ENCODE measurements at places on chromosomes 5 and 9.

DNA sequence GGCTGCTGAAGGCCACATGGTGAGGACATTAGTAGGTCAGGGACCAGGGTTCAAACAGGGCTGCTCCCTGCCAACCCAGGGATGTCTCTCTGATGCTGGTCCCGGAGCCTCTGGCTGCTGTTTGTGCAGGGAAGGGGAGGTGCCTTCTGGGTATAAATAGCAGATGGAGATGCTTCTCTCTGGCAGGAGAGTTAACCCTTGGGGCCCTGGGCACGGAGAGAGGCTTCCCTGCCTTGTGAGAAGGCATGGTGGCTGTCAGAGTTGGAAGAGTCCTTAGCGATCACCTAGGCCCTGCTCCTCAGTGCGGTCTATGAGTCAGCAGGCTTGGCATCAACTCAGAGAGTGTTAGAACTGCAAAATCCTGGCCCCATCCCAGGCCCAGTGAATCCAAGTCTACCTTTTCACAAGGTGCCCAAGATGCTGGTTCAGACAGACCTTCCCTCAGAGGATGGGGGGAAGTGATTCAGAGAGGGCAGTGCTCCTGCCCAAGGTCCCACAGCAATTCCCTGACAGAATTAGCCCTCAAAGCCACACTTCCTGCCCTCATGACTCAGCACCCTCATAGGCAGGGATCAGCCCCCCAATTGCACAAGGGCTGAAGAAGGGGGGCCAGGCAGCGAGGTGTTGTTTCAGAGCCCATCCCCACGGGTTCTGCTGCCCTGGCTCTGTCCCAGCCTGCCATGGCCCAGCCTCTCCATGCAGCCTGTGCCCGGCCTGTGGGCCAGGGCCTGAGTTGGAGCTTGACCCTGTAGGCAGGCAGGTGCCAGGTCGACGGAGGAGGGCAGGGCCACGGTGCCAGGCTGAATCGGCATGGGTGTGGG, 25.6 kb downstream of the CAMK2A start:
- no peak for DNase-seq

GRCh38 chr9:1276474-1276873, 226.3 kb downstream of the DMRT2 start:
- no peak for DNase-seq

GRCh38 chr9:86637515-86637914, 283.3 kb upstream of the TUT7 start:
- peak; percentile 43 for DNase-seq

DNA sequence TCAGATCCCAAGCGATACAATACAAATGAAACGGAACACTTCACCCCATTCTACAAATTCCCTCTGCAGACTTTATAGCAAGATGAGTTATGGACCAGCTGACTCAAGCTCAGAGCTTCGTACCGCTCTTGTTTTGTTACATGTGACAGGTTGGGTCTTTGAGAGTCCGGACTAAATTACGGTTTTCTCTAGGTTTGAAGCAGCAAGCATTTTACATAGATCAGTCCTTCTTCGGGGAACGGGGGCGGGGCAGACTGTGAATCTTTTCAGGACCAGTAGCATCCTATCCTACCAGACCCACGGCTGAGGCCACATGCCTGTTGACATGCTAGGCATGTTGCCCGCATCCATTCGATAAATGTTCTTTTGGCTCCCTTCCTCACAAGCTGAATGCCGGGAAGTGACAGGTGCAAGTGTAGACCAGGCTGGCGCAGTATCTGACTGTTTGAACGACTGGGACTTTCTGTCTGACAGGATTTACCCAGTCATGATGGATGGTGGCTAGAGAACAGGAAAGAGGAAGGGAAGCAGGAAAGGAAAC, 811.0 kb upstream of the GRAMD2B start:
- no peak for DNase-seq

DNA sequence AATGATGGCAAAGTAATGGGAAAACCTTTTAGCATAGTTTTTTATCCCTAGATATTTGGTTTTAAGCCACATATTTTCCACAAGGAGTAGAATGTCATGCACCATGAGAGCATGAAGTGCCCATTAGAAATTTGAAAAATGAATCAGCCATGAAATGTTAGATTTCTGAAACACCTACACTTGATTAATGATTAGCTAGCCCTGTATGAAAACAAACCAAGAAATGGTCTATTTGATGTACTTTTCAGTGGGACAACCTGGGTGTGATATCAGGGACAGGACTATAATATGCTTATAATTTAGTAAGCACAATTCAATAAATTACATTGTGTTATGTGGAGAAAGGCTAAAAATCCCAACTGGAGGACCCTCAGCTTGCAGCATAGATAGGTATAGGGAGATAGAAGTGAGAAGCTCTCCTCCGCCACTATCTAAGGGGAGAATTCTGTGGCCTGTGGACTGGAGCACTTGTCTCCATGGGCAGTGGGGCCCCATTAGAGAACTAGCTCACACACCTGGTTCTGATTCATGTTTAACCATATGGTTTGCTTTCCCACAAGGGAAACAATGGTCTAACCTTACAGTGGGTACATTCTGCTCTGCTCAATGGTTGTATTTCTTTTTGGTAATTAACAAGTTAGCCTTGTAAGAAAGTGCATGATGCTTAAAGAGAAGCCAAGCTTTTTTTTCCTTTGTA, 35.2 kb downstream of the NUP214 start:
- no peak for DNase-seq

DNA sequence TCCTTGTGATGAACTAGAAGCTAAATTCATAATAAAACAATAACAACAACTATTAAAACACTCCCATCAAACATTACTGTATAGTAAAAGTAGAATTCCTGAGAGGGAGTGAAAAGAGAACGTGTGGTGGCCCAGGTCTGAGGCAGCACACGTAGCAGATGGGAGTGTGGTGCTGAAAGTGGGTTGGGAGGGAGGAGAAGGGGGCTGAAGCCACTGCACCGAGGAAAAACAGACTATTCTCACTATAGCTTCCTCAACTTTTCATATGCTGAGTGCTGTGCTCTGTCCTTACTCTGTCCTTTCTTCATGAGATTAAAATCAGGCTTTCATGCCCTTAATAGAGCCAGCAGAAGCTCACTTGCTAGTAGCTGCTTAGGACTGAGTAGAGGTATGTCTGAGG, 170.9 kb downstream of the PCSK1 start:
- DNase-seq: no peak

GRCh38 chr9:112174965-112175795, at the start of gene SUSD1:
Gene SUSD1, minus strand, starts transcription at chr9:112175297. Its CDS starts 62 bp downstream, at chr9:112175235.
- DNase-seq: peak; percentile 80

- no peak for DNase-seq
Measured at GRCh38 chr9:121024237-121024636, 25.8 kb downstream of the C5 start.
